ENCODE measurements at places on chromosomes 1 and 21.

DNA sequence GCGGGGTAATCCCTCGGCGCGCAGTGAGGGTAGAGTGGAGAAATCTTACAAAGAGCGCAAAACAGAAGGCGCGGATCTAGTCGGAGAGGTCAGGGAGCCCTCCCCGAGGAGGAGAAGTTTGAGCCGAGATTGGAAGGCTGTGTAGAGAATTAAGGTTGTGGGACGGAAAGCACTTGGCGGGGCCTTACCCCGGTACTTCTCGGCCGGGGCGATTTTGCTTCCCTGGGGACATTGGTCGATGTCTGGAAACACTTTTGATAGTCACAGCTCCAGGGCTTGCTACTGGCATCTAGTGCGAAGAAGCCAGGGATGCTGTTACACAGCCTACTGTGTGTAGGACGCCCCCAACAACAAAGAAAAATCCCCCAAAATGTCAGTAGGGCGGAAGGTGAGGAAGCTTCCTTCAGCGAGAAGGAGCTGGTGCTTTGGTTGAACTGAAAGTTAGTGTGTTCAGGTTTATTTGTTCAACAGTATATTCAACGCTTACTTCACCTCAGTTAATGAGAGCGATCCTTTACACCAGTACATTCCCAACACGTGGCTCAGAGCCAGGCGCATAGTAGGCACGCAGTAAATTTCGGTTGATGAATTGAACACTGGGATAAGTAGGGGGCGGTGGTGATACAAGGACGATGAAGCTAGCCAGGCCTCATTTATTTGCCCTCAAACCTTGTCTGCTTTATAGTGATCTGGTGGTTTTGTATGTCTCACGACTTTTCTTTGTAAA, 807 bp downstream of the CEP85 start:
- DNase-seq, result no peak

- DNase-seq, result no peak
These were observed 86.7 kb downstream of the CCDC185 start for GRCh38 chr1:223479718-223480425.

GRCh38 chr1:1432274-1432950, 3.1 kb upstream of the VWA1 start:
- DNase-seq, result no peak

GRCh38 chr1:54816951-54817350, 15.8 kb upstream of the TTC22 start:
- no peak for DNase-seq

DNA sequence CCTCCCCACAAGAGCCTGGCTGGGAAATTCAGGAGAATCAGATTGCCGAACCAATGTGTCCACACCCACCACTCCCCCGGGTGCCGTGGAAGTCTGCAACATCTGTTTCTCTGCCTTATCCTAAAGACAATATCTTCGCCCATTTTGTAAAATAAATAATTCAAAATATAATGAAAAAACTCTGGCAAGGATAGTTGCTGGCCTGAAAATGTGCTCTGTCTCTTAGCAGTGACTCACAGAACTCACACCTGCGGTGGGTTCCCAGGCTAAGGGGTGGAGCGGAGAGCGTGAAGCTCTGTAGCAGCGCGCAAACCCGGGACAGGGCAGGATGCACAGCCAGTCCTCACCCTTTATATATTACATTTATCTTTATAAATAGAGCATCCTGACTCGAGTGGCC, 99.9 kb downstream of the COLGALT2 start:
- no peak for DNase-seq

- no peak for DNase-seq
These were observed 13.7 kb upstream of the RGS16 start for GRCh38 chr1:182617734-182618351.

- peak; percentile 49 for DNase-seq
These were observed 103.2 kb upstream of the ZNF644 start for GRCh38 chr1:91124989-91125417.

DNA sequence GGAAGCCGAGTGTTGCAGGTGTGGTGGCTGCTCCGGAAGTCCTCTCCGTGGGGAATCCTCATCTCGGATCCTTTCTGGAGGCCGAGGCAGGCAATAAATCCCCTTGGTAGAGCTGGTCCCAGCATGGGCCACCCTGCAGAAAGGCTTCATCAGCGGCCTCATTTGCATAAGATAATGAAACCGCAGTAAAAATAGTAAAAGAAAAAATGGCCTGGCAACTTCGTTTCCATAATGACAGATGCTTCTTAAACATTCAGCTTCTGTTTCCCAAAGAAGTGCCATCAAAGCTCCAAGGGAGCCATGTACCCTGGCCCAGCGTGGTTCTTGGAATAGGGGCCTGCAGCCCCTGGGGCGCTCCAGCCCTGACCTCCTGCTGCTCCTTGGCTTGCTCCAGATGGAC, 244.1 kb downstream of the GRIK3 start:
- no peak for DNase-seq

DNA sequence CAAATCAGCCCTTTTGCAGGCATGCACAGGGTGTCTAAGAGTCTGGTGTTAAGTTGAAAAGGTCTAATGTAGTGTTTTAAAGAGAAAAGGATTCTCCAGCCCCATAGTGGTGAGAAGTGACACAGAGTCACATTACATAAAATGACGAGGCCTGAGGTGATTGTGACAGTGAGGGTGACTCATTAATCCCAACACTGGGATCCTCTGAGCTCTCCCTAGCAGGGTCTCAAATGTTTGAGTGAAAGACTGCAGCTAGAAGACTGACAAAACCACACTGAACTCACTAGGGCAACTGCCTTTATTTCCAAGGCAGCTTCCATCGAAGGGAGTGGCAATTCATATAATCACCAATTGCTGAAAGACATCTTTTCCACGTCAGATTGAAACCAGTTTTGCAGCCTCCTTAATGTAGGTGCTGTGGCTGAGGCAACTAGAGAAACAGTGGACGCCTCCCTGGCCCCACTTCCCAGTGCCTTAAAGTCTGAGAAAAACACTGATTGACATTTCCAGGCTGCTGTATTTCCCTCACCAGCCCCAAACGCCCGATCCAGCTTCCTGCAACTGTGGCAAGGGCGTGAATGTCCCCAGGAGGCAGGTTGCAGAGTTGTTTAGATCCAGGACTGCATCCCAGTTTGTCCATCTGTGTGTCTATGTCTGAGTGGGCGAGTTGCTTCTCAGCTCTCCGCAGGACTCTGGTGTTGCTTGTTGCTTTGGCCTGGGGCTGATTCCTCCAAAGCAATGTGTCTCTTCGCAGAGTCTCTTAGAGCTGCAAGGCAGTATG, 81.4 kb downstream of the RUNX1 start:
- no peak for DNase-seq

GRCh38 chr1:145729666-145730436, 10.6 kb downstream of the CD160 start:
- DNase-seq, result no peak

DNA sequence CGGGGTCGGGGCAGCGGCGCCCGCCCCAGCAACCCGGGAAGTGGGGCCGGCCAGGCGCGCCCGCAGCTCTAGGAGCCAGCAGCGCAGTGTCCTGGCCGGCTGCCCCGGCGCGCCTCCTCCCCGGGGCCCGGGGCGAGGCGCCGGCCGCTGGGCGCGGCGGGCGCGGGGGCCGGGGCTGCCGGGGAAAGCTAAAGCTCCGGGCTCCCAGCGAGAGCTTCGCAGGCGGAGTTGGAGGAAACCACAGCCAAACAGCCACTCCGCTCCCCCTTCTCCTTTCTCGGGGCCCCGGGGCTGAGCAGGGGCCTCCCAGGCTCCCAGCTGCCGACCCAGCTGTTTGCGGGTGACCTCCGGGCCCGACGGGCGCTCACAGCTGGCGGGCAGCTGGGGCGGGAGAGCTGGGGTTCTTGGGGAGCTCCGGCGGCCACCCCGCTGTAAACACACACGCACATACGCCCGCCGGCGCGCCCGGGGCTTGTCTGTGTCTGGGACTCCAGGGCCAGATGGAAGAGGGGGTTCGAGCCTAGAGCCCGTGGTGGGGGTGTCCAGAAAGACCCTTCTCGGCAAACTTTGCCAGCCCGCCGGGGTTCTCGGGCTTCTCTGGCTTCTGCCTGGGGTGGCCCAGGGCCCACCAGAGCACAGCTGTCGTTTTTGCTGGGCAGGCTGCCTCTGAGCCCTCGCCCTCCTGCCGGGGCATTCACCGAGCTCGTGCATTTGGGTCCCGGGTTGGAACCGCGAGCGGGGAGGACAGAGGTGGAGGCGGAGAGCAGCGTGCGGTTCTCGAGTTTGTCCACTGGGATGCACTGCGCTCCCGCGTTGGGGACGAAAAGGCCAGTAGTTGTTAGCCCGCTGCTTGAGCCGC, 1.5 kb downstream of the AJAP1 start:
- DNase-seq, result peak; percentile 7

- DNase-seq, result no peak
These were observed 268.4 kb upstream of the DUSP10 start for GRCh38 chr1:222010306-222010705.

GRCh38 chr1:116920211-116920610, 10.5 kb downstream of the PTGFRN start:
- no peak for DNase-seq

DNA sequence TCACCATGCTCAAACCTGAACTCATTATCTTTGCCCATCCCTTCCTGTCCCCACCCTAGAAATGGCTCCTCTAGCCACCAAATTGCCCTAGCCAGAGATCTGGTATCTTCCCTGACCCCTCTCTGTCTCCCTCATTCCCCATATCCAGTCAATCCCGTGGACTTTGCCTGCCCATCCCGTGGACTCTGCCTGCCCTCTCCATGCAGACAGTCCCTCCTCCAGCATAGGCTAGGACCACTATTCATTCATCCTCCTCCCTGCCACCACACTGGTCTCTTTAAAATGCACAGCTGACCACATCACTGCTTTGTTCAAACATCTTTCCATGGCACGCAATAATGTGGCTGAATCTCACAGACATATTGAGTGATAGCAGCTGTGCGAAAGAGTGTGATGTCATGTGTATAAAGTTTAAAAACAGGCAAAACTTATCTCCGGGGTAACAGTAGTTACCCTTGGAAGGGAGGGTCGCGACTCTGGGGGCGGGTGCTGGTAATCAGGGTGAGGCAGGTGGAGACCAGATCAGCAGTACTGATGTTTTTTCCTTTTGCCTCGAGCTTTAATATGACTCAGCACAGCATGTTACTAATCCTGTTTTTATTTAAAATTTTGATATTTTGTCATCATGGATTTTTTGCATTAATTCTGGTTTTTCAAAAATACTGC, 4.8 kb upstream of the SLC2A1 start:
- no peak for DNase-seq

Measured in stimulated activated CD4-positive, alpha-beta T cell treated with anti-CD3 and anti-CD28 coated beads, TNF-alpha, amount 100 ng/mL, for 48 hours (primary cell).